ENCODE measurements at places on chromosomes 3 and 15. TPM values are rescaled to one million over a fixed set of nuclear protein-coding genes. Genes with fewer than 3 reads are reported as not detected.

DNA sequence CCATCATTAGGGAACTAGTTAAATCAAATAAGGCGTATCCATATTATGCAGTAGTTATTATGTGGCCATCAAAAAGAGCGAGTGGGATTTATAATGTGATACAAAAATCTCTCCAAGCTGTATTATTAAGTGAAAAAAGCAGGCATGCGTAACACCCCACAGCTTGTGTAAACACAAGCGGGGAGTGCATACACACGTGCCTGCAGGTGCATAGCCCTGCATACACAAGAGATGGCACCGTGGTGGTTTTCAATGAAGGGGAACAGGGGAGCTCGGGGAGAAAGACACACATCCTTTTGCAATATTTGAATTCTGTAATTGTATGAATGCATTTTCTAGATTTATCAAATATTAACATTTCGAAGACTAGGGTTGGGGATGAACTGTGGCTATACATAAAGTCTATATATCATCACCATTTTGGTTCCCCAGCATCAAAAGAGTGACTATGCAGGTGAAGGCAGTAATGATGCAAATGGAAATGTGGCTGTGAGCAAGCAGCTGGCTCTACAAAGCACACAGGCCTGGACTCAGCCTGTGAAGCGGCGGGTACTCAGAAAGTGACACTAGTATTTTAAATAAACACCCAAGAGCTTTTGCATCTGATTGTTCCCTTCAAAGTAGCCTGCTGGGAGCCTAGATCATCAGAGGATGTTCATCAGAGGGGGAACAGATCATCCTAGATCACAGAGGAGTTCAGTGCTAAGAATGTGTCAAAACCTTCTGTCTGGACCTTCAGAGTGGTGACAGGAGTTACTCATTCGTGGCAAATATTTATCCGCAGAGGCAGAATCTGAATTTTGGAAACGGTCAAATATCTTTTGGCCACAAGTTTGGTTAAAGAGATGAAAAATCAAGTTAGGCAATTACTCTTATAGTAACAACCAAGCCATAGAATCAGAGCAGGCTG is 9.4 kb upstream of the KIF7 start:
- DNase-seq, result no peak

DNA sequence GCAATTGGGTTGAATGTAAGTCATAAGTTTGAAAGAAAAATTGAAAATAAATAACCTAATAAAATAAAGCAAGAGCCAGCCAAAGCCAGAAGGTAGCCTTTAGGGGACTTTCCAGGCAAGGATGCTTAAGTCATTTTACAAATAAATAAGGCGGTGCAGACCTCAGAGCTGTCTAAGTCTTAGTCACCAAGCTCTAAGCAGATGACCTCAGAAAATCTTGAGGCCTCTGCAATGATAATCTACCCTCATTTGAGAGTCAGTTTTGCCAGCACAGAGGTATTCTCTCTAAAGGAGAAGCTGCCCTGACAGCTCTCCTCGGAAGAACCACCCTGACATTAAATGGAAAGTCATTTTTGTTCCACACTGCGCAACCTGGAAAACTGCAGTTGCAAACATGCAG is 113.9 kb downstream of the OXNAD1 start:
- DNase-seq, result no peak

- no peak for DNase-seq
Measured at GRCh38 chr15:38212729-38213351, 39.8 kb upstream of the SPRED1 start.

DNA sequence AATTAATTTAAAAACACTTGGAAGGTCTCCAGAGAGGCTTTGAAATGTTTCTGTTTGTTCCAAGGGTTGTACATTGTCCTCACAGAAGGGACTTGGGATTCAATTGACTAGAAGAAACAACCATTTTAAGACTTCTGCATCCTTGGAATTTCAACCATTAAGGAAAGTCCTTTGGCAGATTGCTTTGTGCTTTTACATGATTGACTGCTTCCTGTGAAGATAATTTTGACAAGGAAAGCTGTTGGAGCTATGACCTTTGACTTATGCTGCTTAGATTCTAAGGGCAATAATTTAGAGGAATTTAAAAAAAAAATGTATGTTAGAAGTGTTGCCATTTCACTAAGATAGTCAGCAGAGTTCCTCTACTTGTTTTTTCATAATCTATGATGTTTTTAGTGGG is 483.9 kb upstream of the TBL1XR1 start:
- DNase-seq, result peak; percentile 53

CFAP44 gene
- 0.98 TPM for total RNA-seq

GRCh38 chr3:151724576-151725562 is 8.9 kb upstream of the AADACL2 start:
- DNase-seq, result no peak

GRCh38 chr3:54251705-54252104 is 129.4 kb downstream of the CACNA2D3 start:
- DNase-seq, result no peak

COL6A5 gene
- total RNA-seq, result not detected

DNA sequence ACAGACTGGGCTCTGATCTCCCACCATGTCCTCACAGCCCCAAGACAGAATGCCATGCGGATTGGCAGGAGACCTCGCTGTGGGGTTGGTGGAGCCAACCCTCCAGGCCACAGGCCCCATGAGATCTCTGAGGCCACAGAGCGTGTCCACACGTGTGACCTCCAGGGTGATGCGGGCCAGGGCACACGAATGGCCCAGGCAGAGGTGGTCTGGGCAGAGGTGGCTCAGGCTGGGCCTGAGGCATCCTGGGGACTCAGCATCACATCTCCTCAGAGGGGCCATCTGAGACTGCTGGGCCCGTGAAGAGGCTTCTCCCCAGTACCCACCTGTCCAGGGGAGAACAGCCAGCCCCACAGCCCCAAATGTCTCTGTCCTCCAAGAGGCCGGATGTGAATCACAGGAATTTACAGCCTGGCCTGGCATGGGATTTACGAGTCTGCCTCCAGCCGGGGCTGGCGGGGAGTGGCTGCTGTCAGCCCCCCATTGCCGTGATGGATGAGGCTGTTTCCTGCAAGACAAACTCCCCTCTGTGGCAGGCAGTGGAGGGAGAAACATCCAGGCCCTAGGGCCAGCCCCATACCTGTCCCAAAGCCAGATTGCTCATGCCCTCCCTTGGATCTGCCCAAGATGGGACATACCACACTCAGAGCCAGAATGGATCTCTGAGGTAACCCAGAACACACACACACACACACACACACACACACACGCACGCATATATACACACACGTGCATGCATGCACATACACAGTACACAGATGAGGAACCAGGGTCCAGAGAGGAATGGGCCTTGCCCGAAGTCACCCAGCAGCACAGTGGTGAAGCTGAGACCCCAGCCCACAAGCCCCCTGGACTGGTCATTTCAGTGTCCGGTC is 208.3 kb downstream of the TBC1D2B start:
- DNase-seq, result peak; percentile 22

GRCh38 chr3:72397586-72397985 is 450.7 kb downstream of the SHQ1 start:
- no peak for DNase-seq

- peak; percentile 31 for DNase-seq
Measured at GRCh38 chr15:75718328-75718727, 5.7 kb upstream of the CSPG4 start.

DNA sequence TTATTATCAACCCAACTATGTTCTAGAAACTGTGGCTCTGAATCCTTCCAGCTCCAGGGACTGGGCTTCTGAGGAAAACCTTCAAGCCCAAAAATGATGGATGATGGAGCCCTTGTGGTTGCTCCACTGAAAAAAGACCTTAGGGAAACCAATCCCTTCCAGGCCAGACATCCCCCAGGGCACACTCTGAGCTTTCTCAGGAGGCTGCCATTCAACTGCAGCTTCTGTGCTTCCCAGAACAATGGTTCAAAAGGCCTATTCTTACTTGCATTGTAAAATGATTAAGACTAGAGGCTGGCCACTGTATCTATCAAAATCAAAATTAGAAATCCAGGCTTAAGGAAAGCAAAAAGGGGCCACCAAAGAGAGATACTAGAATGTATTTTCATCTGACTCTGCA is 27.3 kb downstream of the EID1 start:
- DNase-seq, result no peak

GRCh38 chr15:23924686-23925085 is 237.6 kb upstream of the NDN start:
- DNase-seq, result no peak

SAMD7 gene
- not detected for total RNA-seq

- no peak for DNase-seq
Measured at GRCh38 chr3:194080436-194080835, 55.5 kb upstream of the HES1 start.

DNA sequence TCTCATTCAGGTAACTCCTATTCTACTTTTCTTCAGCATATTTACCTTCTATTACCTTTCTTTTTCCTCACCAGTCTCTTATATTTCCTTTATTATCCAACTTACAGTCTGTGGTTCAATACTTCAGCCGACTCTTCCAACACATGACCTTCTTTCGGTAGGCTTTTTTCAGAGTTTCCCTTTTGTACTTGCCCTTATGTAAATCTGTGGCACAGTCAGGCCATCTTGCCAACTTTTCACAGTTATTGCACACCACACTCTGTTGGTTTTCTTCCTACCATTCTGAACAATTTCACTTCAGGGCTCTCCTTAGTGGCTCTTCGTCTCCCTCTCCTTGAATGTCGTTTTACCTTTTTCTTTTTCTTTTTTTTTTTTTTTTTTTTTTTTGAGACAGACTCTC is 427.8 kb downstream of the LPP start:
- DNase-seq, result no peak

DNA sequence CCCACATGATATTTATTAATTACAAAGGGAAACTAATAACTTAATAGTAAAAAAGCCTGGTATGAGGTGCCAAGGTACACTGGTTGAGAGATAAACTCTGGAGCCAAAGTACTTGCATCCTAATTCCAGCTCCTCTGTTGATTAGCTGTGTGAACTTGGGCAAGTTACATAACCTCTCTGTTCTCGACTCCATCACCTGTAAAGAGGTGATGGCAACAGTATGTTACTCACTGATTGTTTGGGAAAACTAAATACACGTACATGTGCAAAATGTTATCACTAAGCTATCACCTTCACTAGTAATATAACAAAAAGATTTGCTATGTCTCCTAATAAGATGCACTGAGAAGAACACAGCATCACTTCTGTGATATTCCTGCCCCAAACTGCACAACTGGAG is 206.4 kb downstream of the MEX3B start:
- no peak for DNase-seq

GRCh38 chr3:13927295-13927694 is 47.4 kb upstream of the WNT7A start:
- peak; percentile 9 for DNase-seq

DNA sequence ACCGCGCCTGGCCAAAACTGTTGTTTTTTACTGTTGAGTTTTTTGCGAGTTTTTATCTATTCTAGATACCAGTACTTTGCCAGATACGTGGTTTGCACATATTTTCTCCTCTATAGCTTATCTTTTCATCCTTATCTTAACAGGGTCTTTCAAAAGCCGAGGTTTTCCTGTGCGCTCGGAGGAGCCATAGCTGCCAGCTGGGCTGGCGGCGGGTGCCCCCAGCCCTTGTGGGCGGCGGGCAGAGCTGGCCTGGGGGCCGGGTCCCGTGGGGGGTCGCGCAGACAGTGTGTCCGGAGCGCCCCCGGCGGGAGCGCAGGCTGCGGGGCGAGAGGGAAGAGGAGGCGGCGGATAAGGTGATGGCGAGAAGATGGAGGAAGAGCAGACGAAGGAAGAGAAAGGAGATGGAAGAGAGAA is 11.1 kb upstream of the EIF4A2 start:
- no peak for DNase-seq

GRCh38 chr3:171695426-171695825 is 114.9 kb downstream of the PLD1 start:
- no peak for DNase-seq

DNA sequence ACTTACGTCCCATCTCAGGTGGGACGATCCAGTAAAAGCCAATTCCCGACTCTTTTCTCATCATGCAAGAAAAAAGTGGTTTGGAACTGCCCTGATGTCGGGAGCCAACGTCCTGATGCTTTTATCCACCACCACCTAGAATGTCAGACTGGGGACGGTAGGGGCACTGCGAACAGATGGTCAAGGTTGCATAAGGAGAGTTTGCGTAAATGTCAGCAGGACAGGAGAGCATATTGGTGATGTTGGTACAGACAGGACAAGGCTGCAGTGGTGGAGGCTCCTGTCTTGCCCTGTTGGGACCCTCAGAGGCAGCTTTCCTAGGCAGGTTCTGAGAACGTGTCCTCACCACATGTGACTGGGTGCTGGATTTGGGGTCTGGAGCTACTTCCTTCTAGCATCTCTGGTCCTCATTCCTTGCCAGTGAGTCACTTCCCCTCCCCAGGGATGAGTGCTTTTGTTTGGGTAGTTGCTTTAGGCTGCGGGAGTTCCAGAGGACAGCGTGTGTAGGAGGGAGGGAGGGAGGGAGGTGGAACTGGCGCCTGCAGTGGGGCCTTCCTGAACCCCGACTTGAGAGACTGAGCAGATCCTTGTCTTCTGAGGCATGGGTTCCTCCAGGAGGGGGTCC is 21.0 kb downstream of the THSD4 start:
- peak; percentile 87 for DNase-seq

- no peak for DNase-seq
Measured at GRCh38 chr3:11607816-11608215, 35.9 kb downstream of the VGLL4 start.

GRCh38 chr3:172283841-172284357 is 164.4 kb downstream of the GHSR start:
- DNase-seq, result no peak

GRCh38 chr3:154842536-154842935 is 237.6 kb upstream of the MME start:
- DNase-seq, result no peak

DNA sequence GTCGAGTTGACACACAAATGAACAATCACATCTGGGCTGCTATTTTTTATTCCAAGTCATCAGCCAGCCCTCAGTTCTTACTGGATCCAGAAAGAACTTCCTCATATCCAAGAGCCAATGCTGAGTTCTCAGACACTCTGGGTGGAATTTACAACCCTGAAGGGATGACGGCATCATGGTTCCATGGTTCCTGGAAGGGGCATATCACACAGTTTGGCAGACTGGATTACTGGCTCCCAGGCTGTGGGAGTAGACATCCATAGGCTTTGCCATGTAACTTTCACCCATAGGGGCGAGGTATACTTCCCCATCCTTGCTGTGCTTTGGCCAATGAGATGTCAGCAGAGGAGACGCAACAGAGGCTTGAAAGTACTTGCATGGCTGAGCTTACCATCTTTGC is 26.9 kb upstream of the KBTBD12 start:
- no peak for DNase-seq

SV2B gene
- 2.6 TPM for total RNA-seq

- DNase-seq, result no peak
Measured at GRCh38 chr3:14570864-14571263, 30.7 kb upstream of the GRIP2 start.

DNA sequence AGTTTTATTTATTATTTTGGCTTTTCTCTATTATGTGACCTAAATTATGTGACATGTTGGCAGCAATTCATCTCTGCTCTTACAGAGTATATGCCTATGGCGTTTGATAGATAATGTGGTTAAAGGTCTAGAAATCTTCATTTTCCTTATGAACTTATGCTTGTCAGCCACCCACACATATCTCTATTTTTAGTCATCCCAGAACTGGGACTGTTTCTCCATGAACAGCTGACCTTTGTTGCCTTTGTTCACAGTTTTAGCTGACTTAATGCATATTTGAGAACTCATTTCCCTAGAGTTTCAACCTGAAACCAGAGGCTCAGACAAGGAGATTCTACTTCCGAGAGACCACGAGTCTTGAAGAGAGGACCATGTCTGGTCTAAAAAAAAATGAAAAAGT is 176.5 kb downstream of the RAP2B start:
- no peak for DNase-seq

GRCh38 chr3:49602877-49603411 is 48.7 kb downstream of the BSN start:
- DNase-seq, result peak; percentile 22
